ENCODE measurements at places on chromosomes 12 and 14. TPM values are rescaled to one million over a fixed set of nuclear protein-coding genes. Genes with fewer than 3 reads are reported as not detected.

The VRK1 gene
- total RNA-seq, result 71.5 TPM

The TM7SF3 gene
- total RNA-seq, result 109 TPM

The ERP27 gene
- 0.32 TPM for total RNA-seq

The PLBD1 gene
- under 0.01 TPM for total RNA-seq

The MARK3 gene
- 77.2 TPM for total RNA-seq

The SLC5A8 gene
- not detected for total RNA-seq

The MYF5 gene
- total RNA-seq, result not detected

The STAC3 gene
- total RNA-seq, result 0.32 TPM

The SYNDIG1L gene
- total RNA-seq, result not detected

The KRT7 gene
- total RNA-seq, result 33.4 TPM

The CACNA1C gene
- not detected for total RNA-seq

The FAM177A1 gene
- total RNA-seq, result 25.3 TPM

The AICDA gene
- not detected for total RNA-seq

The IL31 gene
- total RNA-seq, result not detected

The CD27 gene
- not detected for total RNA-seq

The MGST1 gene
- total RNA-seq, result 26.6 TPM

The WIF1 gene
- total RNA-seq, result not detected

The AQP6 gene
- total RNA-seq, result under 0.01 TPM

The CLECL1 gene
- total RNA-seq, result not detected

The NEUROD4 gene
- not detected for total RNA-seq

The REP15 gene
- total RNA-seq, result 0.97 TPM

The PRICKLE1 gene
- total RNA-seq, result 6.1 TPM

The KRT71 gene
- total RNA-seq, result not detected

The SIX4 gene
- total RNA-seq, result 4.4 TPM

The SERPINA1 gene
- not detected for total RNA-seq

The SMCO2 gene
- not detected for total RNA-seq

The SLC17A8 gene
- total RNA-seq, result not detected

The CATSPERB gene
- not detected for total RNA-seq

The C12orf50 gene
- total RNA-seq, result not detected
